Esophagus squamous epithelium (tissue), 5 donors: ENCODE measurements at places on chromosomes 6 and 20.

- no peak for DNase-seq
Observed at GRCh38 chr6:136306466-136306865, 16.8 kb upstream of the BCLAF1 start.

GRCh38 chr20:44914924-44915323 lies 5.1 kb downstream of the PABPC1L start:
- no peak for DNase-seq

GRCh38 chr6:14799928-14800327 lies 445.9 kb upstream of the JARID2 start:
- no peak for DNase-seq

- no peak for DNase-seq
Observed at GRCh38 chr6:93820465-93821082, 401.2 kb upstream of the EPHA7 start.

GRCh38 chr6:125314009-125314581 lies 12.3 kb upstream of the HDDC2 start:
- DNase-seq, result peak; percentile 4

GRCh38 chr6:52839124-52840055 lies 1.2 kb downstream of the GSTA5 start:
- DNase-seq, result no peak

DNA sequence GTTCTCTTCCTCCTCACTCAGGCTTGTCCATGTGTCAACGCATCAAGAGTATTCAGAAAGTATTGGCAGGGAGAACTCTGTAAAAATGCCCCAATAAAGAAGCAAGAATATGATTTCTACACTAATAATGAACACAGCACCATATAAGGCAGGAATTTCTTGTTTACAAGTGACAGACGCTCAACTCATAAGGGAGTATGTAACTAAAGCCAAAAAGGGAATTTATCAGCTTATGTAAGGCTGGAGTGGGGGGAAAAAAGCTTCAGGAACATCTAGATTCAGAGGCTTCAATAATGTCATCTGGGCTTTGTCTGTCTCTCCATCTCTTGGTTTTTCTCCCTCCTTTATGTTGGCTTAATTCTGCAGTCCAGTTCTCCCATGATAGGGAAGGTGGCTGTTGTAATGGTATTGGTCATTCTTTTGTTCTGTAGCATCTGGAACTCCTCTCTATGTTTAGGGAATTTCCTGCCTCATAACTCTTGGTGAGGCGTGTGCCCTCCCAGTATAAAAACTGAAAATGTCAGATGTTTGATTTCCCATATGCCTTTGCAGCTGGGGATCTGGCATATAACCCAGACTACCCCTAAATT lies 125.1 kb upstream of the COL21A1 start:
- no peak for DNase-seq

DNA sequence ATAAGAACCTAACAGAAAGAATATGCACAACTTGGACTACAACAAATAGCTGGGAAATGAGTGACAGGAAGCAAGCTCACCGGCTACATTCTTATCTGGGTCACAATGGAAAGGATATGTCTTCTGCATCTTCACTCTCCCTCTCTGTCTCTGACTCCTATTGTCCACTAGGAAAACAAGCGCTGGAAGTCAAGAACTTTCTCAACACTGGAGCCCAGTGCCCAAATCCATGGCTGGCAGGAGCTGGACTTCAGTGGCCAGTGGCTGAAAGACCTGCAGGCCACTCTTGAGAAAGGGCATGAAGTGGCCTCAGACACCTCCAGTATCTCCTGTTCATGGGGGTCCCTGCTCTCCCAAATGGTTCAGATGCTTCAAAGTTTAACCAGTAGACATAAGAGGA lies 62.0 kb downstream of the FAM50B start:
- DNase-seq, result no peak

DNA sequence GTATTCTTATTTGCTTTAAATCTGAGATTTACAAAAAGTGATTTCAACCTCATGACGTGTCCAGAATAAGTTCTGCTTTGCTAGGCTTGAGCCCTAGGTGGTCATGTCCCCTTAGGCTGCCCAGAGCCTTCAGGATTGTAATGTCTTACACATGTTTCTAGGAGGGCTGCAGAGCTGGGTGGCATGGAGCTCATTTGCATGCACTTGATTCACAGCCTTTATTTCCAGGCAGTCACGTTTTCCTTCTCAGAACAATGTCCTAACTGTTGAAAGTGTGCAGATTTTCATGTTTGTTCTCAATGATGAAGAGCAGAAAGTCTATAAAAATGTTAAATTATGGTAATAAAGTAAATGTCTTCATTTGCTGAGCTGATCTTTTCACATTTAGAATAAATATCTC lies 448.6 kb upstream of the SOX4 start:
- DNase-seq, result no peak
